Stimulated activated CD8-positive, alpha-beta memory T cell treated with anti-CD3 and anti-CD28 coated beads, Interleukin-4, amount 100 ng/mL, for 48 hours (primary cell): ENCODE measurements at places on chromosomes 3 and 15.

GRCh38 chr15:68447209-68447608 lies 15.2 kb upstream of the ITGA11 start:
- DNase-seq, result no peak

- peak; percentile 86 for DNase-seq
Observed at GRCh38 chr3:16319307-16319706, 54.3 kb downstream of the OXNAD1 start.

GRCh38 chr15:84082739-84083138 lies 152.8 kb upstream of the GOLGA6L4 start:
- no peak for DNase-seq

- no peak for DNase-seq
Observed at GRCh38 chr3:124428372-124429128, 301.7 kb upstream of the UMPS start.

GRCh38 chr3:56137415-56137814 lies 330.9 kb downstream of the ERC2 start:
- no peak for DNase-seq

DNA sequence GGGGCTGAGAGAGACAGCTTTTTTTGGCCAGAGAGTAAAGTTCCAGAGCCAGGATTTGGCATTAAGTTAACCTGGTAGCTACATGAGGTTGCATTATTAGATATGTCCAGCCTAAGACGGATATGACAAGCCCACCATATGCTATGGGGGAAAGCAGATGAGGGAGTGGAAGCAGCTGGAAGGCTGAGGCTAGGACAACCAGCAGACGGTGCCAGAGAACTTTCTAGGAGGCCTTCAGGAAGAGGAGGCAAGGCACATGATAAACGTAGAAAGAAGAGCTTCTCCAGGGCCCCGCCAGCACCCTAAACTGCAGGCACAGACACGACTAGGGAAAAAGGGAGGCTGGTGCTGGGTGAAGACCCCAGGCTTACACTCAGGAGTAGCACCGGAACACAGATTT lies 87.0 kb downstream of the CTNNB1 start:
- no peak for DNase-seq

DNA sequence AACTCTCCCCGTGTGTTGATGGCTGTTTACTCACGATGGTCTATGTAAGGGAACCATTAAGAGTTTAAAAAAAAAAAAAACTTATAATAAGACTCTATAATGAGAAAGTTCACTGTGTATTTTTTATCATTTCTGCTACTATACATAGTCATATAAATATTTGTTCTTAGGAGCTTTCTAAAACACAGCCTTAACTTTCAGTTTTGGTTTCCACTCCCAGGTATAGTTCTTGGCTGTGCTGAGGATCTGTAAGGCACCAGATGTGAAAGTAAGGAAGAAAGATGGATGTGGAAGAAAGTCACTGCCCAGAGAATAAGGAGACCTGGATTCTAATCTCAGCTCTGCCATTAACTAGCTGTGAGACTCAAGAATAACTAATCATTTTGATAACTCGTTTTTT lies 101.9 kb upstream of the THBS1 start:
- no peak for DNase-seq

GRCh38 chr3:107994181-107994580 lies 96.7 kb downstream of the CD47 start:
- DNase-seq, result no peak

GRCh38 chr3:195356151-195357086 lies 85.5 kb upstream of the XXYLT1 start:
- DNase-seq, result no peak

DNA sequence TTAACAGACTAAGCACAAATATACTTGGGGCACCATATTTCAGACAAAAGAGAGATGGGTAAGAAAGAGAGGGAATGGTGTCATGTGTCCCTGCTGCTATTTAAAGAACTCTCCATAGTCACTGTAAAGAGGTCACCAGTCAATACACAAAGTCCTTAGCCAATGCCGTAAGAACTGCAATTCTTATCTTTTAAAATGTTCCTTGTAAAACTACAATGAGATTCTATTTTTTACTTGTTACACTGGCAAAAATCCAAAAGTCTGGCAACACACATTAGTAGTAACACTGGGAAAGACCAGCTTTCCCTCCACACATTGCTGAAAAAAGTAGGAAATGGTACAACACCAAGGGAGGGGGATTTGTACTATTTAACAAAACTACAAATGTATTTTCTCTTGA lies 189.4 kb downstream of the TBC1D5 start:
- DNase-seq, result no peak
